ENCODE measurements at places on chromosomes 13 and 19. TPM values are rescaled to one million over a fixed set of nuclear protein-coding genes. Genes with fewer than 3 reads are reported as not detected.

The MEDAG gene
- total RNA-seq, result 0.16 TPM

- DNase-seq, result peak; percentile 85
Measured at GRCh38 chr19:39341129-39341718, 997 bp upstream of the SAMD4B start.

DNA sequence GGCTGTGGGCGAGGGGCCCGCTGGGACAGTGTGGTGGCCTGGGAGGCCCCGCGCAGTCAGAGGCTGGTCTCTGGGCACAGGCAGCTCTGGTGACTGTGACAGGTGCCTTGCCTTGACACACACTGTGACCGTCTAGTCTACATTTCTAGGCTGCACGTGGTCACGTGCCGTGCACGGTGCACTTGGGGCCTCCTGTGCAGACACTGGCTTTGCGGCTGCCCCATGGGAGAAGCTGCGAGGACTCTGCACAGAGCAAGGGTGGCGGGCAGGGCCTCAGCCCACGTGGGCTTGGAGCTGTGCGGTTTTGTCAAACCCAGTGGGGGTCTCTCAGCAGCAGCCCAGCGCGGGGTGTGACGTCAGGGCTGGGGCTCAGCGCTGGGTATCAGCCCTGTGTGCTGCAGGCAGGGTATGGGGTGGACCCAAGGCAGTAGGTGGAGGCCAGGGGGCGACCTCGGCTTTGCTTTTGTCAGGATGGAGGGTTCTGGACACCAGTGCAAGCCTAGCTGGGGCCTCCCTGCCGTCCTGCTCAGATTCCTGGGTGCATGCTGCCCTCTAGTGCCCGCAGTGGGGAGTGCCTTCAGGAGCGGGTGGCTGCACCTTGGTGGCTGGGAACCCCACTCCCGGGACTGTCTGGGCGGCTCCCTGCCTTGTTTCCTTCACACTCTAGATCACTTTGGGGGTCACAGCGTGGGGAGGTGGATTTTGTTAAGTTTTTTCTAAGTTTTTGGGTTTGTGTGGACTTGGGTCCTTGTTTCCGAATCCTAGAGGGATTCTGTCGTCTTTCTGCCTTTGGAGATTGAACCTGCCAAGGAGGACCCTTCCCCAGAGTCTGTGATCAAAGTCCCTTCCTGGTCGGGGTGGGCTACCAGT is 62.6 kb downstream of the KDM4B start:
- peak; percentile 94 for DNase-seq

The FAM83E gene
- total RNA-seq, result not detected

- DNase-seq, result peak; percentile 90
Measured at GRCh38 chr13:40665126-40666044, 1.1 kb downstream of the FOXO1 start.

DNA sequence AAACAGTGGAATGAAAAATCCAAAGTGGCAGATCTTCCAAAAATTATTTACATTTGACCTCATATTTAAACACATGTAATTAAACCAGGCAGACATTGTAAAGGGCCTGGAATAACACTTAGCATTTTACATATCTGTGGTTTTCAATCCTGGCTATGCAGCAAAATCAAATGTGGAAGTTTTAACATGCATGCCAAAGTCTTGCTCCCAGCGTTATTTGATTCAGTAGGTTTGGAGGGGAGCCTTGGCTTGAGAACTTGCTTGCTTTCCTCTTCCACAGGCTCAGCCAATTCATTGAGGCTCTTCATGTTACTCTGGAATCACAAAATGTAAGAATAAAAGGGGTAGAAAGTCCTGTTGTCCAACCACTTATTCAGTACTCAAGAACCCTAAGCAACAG is 42.5 kb upstream of the INTS6 start:
- no peak for DNase-seq

DNA sequence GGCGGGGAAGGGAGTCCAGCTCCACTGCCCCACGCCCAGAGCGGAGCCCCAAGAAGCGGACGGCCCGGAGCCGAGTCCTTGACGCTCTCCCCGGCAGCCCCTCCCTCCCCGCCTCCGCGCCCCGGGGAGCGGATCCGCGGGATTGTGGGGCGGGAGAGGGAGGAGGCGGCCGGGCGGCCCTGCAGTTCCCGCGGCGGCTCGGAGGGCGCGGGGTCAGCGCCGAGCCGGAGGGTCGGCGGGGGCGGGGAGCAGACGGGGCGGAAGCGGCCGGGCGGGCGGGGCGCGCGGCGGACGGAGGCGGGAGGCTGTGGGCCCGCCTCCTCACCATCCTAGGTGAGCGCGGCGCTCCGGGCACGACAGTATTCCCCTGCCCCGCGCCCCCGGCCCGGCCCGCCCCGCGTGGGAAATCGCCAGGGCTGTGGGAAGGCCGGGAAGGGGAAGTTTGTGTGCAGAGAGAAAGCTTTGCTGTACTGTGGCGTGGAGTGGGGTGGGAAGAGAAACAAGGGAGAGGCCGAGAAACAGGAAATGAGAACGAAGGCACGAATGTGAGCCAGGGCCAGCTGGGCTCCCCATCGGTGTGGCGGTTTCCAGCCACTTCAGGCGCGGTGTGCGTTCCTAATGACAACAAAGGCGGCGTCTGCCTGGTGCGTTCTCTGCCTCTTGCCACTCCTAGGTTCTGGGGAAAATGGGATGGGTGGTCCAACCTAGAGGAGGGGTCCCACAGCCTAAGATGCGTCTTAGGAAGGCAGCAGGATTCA is 1.3 kb upstream of the KLF12 start:
- DNase-seq, result peak; percentile 92

GRCh38 chr13:114118086-114118485 is 14.3 kb downstream of the RASA3 start:
- DNase-seq, result peak; percentile 28

GRCh38 chr19:4705413-4706131 is 18.1 kb downstream of the DPP9 start:
- DNase-seq, result no peak

DNA sequence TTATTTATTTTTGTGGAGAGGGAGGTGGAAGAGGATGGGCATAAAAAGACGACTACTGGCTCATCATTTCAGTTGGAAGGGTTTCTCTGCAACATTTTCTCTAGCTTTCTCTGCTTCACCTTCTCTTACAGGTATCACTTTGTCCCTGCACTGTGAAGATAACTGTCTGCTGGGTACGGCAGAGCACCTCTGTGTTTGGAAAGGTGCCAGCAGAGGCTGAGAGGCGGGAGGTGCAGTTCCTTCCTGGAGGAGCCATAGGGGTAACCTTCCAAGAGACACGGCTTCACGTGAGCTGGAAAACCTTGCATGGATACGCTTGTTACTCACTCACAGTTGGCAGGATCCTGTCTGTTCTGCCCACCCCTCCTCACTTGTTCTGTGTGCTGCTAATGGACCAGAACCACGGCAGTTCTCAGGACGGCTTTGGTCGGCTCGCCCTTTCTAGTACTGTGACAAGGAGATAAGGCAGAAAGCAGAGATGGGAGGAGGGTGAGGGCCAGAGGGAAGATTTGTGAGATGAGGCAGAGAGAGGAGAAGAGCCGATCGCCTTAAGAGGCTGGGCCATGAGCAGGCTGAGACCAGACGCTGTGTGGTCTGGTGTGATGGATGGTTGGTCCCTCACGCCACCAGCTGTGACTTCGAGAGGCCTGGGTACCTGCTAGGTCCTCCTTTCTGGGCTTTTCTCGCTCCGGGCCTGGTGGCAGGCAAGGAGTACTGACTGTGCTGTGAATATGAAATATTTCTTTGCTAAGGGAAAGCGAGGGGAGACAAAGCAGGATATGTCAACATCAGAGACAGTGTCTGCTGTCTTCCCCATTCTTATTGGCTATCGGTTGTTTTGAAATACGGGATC is 66.8 kb downstream of the MRPL57 start:
- DNase-seq, result no peak

The FAM216B gene
- not detected for total RNA-seq

The OR7D2 gene
- not detected for total RNA-seq

The ZNF570 gene
- total RNA-seq, result 5.9 TPM

GRCh38 chr19:13881251-13881691 is 4.3 kb downstream of the NANOS3 start:
- no peak for DNase-seq

The ASPDH gene
- total RNA-seq, result not detected

The C19orf81 gene
- not detected for total RNA-seq

DNA sequence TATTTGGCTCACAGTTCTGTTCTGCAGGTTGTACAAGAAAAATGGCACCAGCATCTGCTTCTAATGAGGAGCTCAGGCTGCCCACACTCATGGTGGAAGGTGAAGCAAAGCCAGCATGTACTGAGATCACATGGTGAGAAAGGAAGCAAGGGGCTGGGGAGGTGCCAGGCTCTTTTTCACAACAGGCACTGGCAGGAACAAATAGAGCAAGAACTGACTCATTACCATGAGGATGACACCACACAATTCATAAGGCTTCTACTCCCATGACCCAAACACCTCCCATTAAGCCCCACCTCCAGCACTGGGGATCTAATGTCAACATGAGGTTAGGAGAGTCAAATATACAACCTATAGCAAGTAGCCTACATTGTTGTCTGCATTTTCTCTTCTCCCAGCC is 522.6 kb downstream of the RFC3 start:
- no peak for DNase-seq

- no peak for DNase-seq
Measured at GRCh38 chr19:20186174-20186573, 19.2 kb downstream of the ZNF486 start.

The FCAR gene
- 79.1 TPM for total RNA-seq
